ENCODE measurements at places on chromosomes 7 and 10.

- no peak for DNase-seq
Measured at GRCh38 chr7:20594023-20594422, 21.4 kb upstream of the ABCB5 start.

GRCh38 chr7:158129037-158130022 lies 458.3 kb downstream of the PTPRN2 start:
- DNase-seq: no peak

DNA sequence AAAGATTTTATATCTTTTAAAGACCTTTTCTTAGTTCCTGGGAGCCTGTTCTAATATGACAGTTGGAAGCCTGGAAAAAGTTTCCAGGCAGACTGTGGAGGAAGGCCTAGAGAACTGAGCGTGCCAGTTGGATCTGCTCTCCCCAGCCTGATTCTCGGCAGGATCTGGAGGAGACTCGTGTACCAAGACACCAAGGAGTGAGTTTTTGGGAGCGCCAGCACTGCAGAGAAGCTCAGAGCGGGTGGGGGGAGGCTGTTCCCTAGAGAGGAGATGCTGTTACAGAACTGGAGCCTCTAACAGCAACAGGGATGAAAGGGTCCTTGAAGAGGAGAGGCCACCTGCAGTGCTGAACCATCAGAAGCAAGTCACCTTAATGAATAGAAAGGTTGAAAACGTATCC lies 52.9 kb downstream of the LYZL2 start:
- DNase-seq: no peak

GRCh38 chr7:75953431-75953830 lies 38.5 kb downstream of the POR start:
- no peak for DNase-seq

- no peak for DNase-seq
Measured at GRCh38 chr7:93838966-93839365, 51.6 kb downstream of the TFPI2 start.

DNA sequence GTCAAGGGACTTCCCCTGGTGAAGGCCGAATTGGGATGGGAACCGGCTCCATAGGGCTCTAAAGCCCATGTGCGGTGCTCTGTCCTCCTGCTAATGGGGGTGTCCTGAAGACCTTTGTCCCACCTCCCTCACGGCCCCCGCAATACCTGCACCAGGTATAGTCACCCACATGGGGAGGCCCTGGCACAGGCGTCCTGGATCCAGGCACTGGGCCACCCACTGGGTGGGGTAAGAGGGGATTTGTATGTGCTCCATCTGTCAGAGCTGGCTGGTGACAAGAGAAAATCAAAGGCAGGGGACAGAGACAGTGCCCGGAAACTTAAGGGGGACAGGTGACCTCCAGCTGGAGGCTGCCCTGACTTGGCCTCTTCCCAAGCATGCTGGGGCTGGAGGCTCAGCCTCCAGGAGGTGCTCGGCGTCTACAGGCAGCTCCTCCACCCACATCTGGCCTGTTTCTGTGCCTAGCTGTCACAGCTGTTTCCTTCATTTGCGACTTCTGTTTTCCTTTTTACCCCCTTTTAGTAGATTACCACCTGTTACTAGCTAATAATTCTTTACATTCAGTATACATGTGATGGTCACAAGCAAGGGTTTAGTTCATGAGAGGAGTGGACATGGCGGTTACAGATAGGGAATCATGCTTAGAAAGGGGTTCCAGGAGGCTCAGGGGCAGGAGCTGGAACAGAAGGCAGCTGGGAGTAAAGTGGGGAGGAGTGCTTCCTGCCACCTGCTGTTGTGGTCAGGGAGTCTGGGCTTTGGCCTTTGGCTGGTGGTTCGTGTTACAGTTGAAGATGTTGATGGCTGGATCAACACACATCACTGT lies 2.3 kb upstream of the CUZD1 start:
- peak; percentile 9 for DNase-seq

DNA sequence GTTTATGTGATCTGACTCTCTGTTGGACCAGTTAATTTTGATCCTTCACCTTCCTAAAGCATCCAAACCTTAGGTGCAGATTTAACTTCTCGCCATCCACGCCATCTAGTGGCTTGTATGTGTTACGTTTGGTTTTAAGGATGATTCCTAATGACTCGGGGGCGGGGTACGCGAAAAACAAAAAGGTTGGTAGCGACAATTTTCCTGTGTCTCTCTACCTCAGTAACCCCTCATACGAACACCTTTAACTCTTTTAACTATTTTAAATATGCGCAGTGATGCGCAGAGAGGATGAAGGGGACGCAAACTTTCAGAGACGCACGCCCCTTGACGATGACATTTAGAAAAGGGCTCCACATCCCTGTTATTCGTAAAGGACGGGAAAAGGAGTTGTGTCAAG lies 714 bp upstream of the KCND2 start:
- DNase-seq: peak; percentile 32

- no peak for DNase-seq
Measured at GRCh38 chr10:12448729-12449391, 99.5 kb downstream of the CAMK1D start.

Measured in NCI-H187 (cell line).